ENCODE measurements at places on chromosomes 4 and X.

GRCh38 chr4:16636912-16637630, 261.4 kb downstream of the LDB2 start:
- no peak for DNase-seq

- no peak for DNase-seq
These were observed 3.4 kb upstream of the ARR3 start for GRCh38 chrX:70264784-70265183.

DNA sequence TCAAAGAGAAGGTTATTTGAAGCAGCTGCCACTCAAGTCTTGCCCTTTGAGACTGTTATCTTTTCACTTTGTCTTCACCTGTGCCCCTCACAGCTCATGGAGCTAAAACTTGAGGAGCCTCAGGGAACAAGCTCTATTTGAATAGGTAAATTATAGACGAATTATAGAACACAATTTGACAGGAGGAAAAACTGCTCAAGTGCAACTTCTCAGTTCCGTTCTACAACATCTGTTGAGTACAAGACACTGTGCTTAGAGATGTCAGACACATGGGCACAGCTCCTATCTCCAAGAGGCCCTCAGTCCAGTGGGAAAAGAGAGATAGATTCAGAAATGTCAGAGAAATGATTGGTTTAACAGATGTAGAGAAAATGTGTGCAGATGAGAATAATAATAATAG, 5.1 kb downstream of the PPP1R2C start:
- no peak for DNase-seq

DNA sequence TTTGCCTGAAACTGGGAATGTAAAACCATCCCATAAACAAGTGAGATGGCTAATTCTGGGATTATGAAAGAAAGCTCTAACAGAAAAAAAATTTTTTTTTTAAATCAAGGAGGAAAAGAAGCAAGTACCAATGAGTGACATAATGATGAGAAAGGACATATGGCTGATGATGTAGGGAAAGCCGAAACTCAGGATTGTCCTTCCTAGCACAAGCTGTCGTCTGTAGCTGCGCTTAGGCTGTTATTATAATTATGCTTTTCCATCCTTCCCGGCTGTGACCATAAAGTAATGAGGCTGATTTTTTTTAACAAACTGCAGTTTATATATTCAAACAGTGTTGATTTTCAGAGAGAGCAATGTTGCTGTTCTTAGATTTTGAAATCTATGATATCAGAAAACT, 209.8 kb upstream of the NOCT start:
- DNase-seq, result no peak

Measured in activated CD4-positive, alpha-beta T cell treated with anti-CD3 and anti-CD28 coated beads, Interleukin-2, amount 50 U/mL, for 16 hours (primary cell).